NCI-H2081 (cell line): ENCODE measurements at places on chromosomes 6 and 20.
A peak's percentile ranks its signal among the peaks of the same experiment; 100 is the strongest.

DNA sequence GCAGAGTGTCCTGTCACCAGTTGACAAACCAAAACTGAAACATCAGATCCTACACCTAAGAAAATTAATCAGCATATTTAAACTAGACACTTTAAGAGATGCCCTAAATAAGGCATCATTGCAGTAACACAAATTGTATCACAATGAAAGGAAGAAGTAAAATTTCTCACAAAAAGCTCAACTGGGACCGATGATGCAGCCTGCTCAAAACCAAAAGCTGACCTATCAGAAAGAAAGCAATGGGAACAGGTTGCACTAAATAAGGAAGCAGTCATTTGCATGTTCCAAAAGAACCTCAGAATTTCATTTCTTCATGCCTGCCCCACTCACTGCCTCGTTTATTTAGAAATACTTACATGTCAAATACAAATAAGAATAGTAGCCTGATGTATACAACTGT, 12.1 kb downstream of the HIVEP2 start:
- no peak for DNase-seq

- peak; percentile 73 for DNase-seq
Measured at GRCh38 chr6:53793318-53794136, 1.3 kb upstream of the LRRC1 start.

- DNase-seq = no peak
Measured at GRCh38 chr6:142738035-142738396, 207.0 kb downstream of the HIVEP2 start.

DNA sequence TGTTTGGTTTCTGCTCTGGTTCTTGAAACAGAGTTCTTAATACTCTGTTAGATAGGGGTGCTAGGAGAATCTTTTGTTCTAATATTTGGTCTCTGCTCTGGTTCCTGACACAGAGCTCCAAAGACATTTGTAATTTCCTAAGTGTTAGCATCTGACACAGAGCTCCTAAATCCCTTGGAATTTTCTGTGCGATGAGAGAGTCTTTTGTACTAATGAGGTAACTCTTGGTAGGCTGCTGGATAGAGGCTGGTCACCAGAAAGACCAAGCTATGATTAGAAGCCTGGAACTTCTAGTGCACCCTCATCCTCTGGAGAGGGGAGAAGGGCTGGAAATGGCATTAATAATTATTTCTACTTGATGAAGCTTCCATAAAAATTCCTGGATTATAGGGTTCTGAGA, 7.7 kb upstream of the CD109 start:
- no peak for DNase-seq

- DNase-seq = no peak
Measured at GRCh38 chr6:139728876-139729427, 354.5 kb upstream of the CITED2 start.
